Mesendoderm (in vitro differentiated cells): ENCODE measurements at places on chromosomes 2 and 18.

GRCh38 chr2:26922405-26923188 lies 47.8 kb upstream of the MAPRE3 start:
- DNase-seq: peak; percentile 79

GRCh38 chr18:9914584-9915290 lies 921 bp downstream of the VAPA start:
- peak; percentile 68 for DNase-seq

DNA sequence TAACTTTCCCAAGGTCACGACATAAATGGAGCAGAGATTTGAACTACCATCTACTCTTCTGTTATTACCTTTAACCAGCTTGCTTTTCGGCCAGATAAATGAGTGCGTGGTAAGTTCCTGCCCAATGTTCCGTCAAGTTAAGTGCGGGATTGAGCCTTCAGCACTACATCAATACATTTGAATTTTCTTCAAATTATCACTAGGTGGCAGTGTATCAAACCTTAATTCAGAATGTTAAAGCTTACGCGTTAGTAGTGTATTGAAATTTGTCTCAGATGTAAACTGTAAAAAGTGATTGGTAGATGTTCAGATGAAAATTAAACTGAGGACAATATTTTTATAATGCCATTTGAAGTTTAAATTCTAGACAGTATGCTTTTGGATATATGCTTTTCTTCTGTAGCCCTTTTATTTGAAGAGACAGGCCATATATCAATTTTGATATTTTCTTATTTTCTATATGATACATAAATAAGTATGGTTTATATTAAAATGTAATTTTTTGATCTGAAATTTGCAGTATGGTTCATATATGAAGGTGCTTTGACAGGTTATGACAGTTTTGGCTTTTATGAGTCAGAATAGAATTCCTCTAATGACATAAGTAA lies 681.3 kb downstream of the ADCYAP1 start:
- peak; percentile 52 for DNase-seq

GRCh38 chr2:45132551-45132950 lies 123.3 kb upstream of the SIX2 start:
- no peak for DNase-seq

- DNase-seq: peak; percentile 62
Measured at GRCh38 chr2:190554357-190555006, 20.0 kb upstream of the NEMP2 start.

- no peak for DNase-seq
Measured at GRCh38 chr2:55141572-55142413, 90.3 kb downstream of the CLHC1 start.

DNA sequence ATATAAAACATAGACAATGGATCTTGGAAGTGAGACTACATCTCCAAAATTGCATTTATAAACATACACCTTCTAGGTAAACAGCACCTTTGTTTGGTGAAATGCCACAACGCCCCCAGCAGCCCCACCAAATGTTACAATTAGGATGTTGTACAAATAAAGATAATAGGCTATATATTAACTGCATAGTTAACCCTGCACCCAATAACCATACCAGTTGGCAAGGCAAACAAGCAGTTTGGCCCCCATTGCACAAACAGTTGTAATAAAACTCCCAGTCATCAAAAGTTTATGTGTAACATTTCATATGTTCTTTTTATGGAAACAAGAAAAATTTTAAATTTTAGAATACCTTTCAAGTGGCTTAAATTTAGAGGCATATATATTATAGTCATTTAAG lies 67.3 kb downstream of the PRPF40A start:
- DNase-seq: no peak

DNA sequence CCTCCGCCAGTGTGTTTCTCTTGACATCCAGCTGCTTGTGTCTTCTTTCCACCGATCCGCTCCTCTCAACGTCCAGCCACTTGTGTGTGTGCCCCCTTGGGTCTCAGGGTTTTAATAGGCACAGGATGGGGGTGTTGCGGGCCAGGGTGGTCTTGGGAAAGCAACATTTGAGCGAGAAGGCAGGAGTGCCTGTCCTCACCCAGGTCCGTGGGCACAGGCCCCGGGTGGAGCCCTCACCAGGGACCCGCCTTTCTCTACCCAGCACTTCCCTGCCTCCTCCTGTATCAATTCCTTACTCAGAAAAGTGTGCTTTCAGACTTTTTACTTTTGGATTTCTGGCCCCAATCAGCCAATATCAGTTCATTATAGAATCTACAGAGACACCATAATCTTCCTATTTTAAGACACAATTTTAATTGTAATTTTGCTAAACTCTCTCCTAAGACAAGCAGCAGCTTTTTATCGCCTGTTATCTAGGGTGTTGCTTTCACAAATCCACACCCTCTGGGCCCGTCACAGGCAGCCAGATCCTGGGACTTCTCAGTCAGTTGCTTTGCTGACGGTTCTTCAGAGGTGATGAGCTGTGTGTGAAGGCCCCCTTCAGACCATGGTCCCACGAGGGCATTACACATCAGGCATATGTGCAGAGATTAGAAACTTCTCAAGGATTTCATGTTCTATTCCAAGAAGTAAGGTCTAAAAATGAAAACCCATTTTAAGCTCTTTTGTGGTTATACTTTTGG lies 96.0 kb upstream of the FHL2 start:
- DNase-seq: peak; percentile 37
